Activated naive CD8-positive, alpha-beta T cell treated with anti-CD3 and anti-CD28 coated beads for 36 hours (primary cell): ENCODE measurements at places on chromosomes 7 and 10.

DNA sequence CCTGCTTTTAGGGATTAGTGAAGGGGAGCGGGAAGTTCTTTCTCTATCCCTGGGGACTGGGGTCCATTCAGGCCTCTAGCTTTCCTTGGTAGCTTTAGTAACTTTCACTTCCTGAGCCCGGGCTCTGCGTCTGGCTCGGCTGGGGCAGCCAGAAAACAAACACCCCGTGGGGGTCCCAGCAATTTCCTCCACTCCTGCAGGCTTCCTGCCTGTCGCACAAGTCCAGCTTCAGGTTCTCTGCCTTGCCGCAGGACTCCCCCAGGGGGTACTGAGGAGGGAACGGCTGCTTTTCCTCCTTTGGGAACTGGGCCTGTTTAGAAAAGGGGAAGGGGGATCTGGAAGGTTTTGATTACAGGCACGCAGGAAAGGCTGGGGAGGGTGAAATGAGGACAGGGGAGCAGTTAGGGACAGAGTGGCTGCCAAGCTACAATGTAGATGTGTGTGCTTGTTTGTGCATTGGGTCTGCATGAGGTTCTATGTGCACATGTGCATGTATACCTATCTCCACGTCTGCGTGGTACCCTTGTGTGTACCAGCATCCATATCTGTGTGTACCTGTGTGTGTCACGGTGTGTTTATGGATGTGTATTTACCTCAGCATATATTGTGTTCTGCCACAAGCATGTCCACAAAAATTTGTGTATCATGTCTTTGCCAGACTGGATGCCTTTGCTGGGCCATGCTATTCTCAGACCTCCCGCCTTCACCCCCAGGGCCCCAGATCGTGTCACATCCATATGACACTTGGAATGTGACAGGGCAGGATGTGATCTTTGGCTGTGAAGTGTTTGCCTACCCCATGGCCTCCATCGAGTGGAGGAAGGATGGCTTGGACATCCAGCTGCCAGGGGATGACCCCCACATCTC, 2.0 kb downstream of the KAZALD1 start:
- DNase-seq = no peak

- DNase-seq = no peak
Measured at GRCh38 chr10:37801557-37801956, 55.9 kb downstream of the ZNF248 start.

DNA sequence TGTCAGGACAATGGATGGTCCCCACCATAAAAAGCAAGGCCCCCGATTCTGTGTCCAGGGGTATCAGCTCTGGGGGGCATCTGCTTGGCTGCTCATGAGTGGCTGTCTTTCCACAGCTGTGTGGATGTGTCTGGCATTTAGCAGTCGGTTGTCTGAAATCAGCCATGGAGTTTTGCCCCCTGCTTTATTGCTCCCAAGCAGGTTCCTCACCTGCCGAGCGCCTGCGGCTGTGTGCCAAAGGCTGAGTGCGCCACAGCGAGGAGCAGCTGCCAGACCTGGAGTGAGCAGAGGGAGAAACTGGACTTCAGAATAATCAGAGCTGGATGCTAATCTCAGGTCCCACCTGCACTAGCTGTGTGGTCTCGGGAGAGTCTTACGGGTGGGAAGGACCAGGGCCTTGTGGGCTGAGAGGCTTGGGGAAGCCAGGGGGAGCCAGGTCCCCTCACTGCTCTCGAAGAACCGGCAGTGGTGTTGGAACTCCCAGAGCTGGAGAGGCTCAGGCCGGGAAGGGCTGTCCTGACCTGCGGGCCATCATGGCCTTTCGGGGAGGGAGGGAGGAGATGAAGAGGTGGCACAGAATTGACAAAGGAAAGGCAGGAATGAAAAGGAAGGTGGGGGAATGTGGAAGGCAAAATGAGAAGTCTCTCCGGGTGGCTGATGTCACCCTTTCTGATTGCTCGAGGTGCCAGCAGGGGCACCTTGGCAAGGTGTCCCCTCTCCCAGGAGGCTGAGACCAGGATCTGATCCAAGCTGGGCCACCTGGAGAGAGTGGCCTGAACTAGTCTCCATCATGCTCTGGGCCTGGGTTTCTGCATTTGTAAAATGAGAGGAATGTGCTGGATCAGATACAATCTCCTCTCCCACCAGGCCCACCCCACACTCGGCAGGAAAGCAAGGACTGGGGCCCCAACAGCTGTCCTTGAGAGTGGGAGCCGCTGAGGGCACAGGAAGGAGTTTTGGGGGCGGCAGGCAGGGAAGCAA, 30.2 kb upstream of the LEP start:
- no peak for DNase-seq

DNA sequence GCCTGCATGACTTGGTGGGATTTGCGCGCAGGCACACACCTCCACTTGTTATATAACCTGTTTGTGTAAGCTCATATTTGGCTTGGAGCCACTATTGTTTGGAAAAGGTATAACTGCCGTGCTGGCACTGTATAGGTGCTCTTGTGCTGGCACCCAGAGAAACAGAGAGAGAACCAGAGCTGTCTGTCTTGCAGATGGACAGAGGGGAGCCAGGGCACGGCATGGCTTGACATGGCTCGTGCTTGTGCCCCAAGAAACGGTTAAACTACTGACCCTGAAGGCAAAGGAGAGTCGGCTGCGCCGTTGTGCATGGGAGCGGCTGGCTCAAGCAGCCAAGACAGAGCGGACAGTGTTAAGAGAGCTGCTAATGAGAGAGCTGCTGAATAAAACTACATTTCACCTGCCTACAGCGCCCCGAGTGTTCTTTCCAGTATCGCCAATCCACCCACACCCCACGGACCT, 23.2 kb downstream of the RAPGEF5 start:
- DNase-seq = no peak

GRCh38 chr7:111878785-111879184, 316.5 kb upstream of the IMMP2L start:
- no peak for DNase-seq

DNA sequence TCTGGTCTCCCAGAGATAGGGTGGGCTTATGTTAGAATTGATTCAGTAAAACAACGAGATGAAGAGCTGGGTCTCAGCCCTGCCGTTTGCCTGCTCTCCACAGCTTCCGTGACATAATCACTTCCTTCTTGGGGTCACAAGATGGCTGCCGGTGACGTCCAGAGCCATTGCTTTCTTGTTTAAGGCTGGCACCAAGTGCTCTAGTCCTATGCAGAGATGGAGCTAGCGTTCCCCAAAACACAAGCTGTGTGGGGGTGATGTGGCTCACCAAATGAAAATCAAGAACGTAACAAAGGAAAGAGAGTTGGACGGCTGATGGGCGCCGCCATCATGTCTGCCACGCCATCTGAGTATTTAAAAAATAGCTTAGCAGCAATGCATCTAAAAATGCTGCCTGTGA, 296.1 kb downstream of the CAMK1D start:
- DNase-seq = no peak

GRCh38 chr7:13979671-13980435, 9.6 kb downstream of the ETV1 start:
- no peak for DNase-seq

GRCh38 chr7:143222782-143223181, 945 bp downstream of the TAS2R40 start:
- no peak for DNase-seq

- no peak for DNase-seq
Measured at GRCh38 chr10:62056219-62056618, 154.7 kb downstream of the ARID5B start.

DNA sequence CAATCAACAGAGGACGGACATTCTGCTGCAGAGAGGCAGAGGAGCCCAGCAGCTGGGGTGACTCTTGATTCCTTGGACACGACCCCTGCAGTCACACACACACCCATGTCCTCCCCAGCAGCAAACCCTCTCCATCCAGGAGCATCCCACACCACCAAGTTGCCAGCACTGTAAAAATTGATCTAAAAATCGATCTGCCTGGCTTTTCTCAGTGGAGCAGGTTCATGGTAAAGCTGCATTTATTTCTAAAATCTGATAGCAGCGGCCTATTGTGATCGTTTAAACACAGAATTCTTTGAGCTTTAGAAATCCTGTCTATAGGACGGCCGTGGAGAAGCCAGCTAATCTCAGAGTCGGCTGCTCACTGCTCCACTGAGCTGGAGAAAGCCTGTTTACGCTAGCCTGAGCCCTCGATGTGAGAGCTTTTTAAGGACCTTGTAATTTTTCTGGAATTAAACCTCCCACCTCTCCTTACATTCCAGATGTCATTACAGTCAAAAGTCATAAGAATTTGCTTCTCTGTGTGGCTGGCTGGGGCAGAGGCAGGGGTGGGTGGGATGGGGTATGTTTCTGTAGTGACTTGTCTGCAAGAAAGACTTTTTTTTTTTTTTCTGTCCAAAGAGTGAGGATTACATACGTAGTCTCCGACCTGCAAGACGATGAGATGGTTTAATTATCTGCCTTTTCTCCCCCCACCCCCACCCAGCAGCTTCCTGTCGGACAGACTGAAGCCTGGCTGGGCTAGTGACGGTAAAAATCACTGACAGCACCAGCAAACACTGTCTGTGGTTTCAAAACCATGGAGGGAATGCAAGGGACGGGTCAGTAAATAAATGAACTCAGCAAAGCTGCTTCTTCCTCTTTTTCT, 31.6 kb downstream of the TRIM8 start:
- DNase-seq = no peak

- no peak for DNase-seq
Measured at GRCh38 chr7:85030893-85031292, 156.0 kb downstream of the SEMA3D start.

DNA sequence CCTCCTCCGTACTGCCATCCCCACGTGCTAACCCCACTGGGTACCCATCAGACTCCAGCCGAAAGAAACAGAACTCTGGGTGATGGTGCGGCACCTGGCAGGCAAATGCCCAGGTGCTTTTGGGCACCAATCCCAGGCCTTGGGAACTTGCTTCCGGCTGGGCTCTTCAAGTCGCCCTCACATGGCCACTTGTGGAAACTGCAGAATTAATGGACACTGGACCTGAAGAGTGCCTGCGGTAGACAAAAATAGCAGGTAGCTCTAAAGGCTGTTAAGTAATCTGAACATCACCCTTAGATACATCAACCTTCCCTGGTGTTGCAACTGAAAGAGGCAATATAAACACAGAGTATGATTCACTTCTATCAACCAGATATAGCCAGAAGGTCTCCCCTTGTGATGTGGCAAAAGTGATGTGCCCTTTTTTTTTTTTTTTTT, 644.4 kb downstream of the GRM8 start:
- DNase-seq = no peak

DNA sequence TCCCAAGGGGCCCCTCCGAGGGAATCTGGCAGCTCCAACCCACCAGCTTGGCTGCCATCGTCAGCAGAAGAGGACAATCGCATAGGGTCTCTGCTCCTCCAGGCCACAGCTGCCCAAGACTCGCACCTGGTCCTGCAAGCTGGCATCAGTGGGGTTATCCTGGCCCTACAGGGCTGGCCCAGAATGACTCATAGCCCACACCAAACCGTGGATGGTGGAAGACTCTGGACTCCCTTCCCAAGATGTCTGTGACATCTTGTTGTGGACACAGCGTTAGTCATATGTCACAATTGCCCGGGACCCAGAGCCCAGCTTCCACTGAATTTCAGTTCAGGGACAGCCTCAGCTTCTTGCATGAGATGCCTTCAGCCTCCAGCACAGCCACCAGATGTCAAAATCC, 91.5 kb upstream of the CUX1 start:
- DNase-seq = no peak

DNA sequence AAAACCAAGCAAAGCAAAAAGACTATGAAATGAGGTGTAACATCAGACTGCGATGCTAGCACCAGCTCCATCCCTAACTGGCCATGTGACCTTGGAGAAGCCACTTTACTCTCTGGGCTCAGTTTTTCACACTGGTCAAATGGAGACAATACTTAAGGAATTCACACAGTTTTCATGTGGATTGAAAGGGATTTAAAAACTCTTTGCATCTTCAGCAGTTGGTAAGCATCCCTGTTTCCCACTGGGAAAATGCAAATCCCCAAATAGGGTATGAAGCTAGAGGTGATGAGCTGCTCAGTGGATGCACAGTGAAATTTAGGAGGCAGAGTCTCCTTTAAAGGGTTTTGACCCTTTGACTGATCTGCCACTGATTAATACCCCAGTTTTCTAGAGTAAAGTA, 240.7 kb downstream of the SORCS3 start:
- DNase-seq = no peak

- no peak for DNase-seq
Measured at GRCh38 chr10:34499612-34500279, 315.4 kb downstream of the PARD3 start.

DNA sequence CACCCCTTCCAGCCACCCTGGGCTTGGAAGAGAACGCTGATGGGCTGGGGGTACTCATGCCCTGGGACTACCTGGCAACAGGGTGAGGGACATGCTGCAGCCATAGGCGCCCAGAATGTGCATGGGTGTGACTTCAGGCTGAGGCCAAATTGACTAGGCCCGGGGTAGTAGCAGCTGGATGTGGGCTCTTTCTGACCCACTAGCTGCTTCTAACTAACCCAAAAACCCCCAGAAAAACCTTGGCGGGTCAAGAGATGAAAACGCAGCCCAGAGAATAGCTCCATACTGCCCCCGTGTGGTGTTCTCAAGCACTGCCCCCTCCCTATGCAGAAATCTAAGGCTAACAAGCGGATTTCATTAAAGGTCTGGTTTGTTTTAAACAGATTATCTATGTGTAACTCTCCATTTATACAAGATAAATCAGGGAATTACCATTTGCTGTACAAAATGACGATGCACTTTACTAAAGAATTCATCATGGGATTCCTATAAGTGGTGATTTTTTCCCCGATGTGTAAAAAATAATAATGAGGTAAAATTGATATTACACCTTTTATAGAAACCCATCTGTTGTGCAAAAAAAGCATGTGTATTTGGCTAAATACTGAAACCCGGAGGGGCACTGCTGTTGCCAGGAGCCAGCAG, 4.2 kb downstream of the SMARCD3 start:
- peak; percentile 53 for DNase-seq

- DNase-seq = no peak
Measured at GRCh38 chr10:26706206-26706605, 8.7 kb downstream of the PDSS1 start.

DNA sequence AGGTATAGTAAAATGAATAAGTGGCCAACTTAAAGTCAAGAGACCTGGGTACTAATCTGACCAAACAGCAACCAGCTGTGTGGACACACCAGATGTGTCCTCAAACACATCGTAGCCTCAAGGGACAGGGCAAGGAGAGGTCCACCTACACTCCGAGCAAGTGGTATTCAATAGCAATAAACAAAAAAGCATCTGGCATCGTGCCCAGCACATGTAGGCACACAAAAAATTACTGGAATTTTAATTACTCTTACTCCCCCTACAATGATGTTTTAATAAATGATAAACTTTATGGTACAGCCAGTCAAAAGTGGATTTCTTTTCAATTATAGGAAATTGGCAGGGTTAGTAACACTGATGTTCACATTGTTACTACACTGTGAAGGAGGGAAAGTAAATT, 3.5 kb upstream of the RGS10 start:
- DNase-seq = no peak

GRCh38 chr10:6030940-6031339, 31.2 kb downstream of the IL2RA start:
- no peak for DNase-seq

DNA sequence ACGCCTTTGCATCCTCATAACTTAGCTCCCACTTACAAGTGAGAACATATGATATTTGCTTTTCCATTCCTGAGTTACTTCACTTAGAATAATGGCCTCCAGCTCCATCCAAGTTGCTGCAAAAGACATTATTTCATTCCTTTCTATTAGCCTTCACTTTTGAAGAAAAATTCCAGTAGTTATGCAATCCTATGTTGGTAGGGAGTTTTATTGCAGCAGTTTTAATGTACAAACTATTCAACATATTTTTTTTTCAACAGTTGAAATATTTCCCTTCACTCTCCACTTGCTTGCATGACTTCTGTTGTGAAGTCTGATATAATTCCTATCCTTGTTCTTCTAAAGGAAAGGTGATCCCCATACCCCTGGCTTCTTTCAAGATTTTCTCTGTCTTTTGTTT, 27.3 kb upstream of the ARHGAP22 start:
- no peak for DNase-seq

- no peak for DNase-seq
Measured at GRCh38 chr10:75394221-75394620, 7.3 kb downstream of the ZNF503 start.
